ENCODE measurements at places on chromosomes 5 and 9. TPM values are rescaled to one million over a fixed set of nuclear protein-coding genes. Genes with fewer than 3 reads are reported as not detected.

Gene SLC6A3
- total RNA-seq, result not detected

Gene PFN3
- not detected for total RNA-seq

Gene GPR21
- total RNA-seq, result 1.1 TPM

Gene KIF24
- total RNA-seq, result 1.8 TPM

Gene PCDHGA1
- total RNA-seq, result 0.39 TPM

Gene CA9
- total RNA-seq, result 0.15 TPM

Gene PAEP
- not detected for total RNA-seq

Gene USP20
- total RNA-seq, result 19.9 TPM

DNA sequence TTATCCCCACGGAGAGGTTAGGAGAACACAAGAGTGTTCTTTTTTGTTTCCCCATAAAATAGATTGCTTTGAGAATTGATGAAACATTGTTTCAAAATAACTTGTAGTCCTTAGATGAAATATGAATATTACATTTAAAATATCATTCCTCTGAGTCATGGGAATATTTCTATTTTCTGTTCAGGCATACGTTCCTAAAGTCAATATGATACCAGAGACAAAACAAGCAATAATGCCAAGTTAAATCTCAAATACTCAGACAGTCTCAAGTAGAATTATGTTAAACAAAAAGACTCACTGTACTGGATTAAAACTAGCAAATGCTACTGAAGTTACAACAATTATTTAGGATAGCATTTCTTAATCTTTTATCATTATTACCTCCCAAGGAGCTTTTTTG, 111.7 kb upstream of the C6 start:
- no peak for DNase-seq

GRCh38 chr5:173640156-173640804, 23.8 kb upstream of the BOD1 start:
- no peak for DNase-seq

DNA sequence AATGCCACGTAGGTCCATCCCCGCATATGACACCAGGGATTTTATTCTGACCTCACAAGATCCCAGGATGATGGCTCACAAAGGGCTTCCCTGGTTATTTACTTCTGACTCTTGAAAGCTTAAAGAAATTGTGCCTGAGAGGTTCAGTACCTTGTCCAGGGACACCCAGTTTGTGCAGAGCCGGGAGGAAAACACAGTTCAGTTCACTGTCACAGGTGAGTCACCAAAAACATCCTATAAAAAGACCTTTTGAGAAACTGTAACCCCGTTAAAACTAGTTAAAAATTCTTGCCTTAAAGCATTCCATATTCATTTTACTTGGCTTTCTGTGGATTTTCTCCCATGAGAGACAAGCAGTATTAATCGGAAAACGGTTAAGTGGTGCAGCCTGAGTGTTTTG, 56.6 kb downstream of the ZNF510 start:
- no peak for DNase-seq

DNA sequence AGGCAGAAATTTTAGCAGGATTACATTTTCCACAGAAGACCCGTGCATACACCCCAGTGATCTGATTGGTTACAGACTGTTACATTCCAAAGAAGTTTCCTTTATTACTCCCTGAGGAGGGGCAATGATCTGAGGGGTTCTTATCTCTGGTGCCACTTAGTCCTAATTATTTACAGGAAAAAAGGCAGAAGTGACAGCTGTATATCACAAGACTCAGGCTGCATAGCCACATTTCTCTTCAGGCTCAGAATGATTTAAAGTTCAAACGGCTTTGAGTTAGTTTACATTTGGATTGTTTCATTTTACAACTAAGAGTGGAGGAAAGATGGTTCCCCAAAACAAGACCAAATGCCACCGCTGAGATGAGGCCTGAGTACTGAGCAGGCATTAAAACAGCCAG, 17.3 kb downstream of the NAIF1 start:
- no peak for DNase-seq

DNA sequence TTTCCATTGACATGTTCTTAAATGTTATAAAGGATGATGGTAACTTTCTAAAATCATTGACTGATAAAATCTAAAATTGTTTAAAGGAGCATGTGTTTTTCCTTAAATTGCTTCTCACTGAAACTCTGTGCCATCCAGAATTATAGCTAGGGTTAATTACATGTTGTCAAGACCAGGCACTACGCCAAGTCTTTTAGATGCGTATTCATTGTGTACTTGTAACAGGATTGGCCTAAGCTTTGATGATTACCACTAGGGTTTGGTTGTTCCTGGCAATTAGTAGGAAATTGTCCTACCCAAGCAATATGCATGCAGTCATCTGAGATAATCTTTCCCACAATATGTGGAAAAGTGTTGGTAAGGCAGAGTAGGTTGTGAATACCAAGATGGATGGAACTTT, 43.8 kb downstream of the PRKACG start:
- DNase-seq, result no peak

DNA sequence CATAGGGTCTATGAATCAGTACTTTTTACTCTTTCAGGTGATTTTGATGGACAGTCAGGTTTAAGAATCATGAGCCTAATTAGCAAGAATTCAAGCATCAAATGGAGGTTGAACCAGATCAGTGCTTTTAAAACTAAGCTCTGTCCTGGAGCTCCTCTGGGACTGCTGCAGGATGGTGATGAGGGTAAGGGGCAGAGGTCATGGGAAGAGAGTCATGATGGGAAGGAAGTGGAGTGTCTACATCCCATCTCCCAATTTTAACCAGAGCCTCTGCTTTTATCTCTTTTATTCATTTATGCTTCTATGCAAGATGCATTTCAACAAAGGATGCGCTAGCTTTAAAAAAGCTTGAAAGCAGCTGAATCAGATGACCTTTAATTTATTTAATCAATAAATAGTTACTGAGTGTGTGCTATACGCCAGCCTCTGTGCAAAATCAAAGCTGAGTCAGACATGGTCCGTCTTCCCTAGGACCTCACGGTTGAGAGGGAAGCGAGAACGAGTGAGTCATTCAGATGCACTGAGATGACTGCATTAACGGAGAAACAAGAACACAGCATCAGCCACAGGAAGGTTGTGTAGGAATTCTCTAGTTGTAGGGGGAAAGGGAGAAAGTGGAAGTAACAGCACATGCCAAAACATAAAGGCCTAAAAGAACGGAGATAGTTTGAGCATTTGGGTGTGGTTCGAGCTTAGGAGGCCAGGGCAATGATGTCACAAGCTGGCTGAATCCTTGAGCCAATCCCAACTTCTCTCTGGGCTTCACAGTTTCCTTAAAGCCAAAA, 441.6 kb upstream of the BRINP1 start:
- DNase-seq, result no peak

- DNase-seq, result no peak
Measured at GRCh38 chr5:172686539-172687390, 45.7 kb downstream of the NEURL1B start.

GRCh38 chr9:69412741-69413150, 87.7 kb downstream of the ENTREP1 start:
- DNase-seq, result peak; percentile 33

- DNase-seq, result no peak
Measured at GRCh38 chr9:123480791-123481190, 124.8 kb downstream of the CRB2 start.

GRCh38 chr9:116198344-116198743, 44.8 kb downstream of the PAPPA start:
- no peak for DNase-seq

DNA sequence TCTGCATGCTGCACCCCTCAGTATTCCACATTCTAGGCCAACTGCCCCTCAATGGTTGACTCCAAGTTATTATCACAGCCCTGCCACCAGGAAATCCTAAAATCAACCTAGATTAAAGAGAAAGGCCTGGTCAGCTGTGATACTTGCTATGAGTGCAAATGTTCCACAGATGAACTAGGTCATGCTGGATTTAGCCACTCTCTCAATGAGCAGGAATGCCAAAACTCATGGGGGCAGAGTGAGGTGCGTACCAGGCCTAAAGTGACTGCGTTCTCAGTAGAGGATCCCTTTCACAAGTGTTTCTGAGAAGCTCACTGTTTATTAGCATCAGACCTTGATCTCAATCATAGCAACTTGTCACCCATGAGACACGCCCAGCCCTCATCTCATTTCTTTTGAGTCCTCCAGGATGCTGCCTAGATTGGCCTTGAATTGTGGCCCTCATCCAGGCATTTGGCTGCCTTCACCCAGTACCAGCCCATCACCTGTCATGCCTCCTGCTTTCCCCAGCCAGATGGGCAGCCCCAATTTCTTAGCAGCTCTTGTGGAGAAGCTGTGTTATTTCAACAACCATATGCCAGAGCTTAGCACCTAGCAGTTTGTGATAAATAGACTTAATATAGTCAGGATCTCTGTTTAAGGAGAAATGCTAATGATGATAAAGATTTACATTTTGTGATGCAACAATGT, 383.9 kb downstream of the CTNND2 start:
- DNase-seq, result no peak

GRCh38 chr9:35732800-35733541, 505 bp downstream of the CREB3 start:
- no peak for DNase-seq

DNA sequence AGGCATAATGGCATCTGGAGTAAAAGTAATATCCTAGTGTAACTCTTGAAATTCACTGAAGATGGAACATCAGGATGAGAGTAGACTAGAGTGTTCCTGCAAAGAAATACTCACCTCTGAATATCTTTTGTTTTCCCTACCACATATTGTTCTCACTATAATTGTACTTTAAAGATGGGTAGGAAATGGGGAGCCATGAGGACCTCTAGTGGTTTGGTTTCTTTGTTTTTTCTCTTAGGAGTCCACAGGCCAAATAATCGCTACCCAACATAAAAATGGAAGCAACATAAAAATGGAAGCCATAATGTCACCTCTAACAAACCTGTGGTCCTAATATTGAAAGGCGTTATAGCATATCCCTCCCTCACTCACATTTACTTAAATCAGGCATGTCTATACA, 2375.8 kb downstream of the MAT2B start:
- DNase-seq, result no peak

GRCh38 chr9:113678119-113678858, 197.8 kb upstream of the ZNF618 start:
- DNase-seq, result no peak

DNA sequence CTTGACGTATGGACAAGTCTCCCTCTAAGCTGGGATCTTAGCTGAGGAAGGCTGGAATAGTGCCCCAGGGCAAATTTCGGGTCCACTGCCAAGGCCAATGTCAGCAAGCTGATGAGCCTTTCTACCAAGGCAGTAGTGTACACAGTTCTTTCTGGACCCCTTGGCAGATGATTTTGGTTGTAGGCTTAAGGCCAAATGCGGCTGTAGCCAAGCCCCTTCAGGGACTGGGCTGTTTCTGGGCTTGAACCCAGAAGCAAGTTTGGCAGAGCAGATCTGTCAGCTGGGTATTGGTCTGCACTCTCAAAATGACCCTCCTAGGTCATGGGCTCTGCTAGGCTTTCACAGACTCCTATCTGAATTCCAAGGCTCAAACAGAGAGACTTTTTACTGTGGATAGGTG, 121.6 kb downstream of the ADAMTSL1 start:
- DNase-seq, result no peak

- no peak for DNase-seq
Measured at GRCh38 chr5:141713616-141714309, 31.7 kb upstream of the ARAP3 start.

- DNase-seq, result no peak
Measured at GRCh38 chr5:155040984-155041653, 27.6 kb downstream of the KIF4B start.

- DNase-seq, result peak; percentile 66
Measured at GRCh38 chr9:3337515-3338225, 188.1 kb downstream of the RFX3 start.
